ENCODE measurements at places on chromosomes 16 and 17.

GRCh38 chr16:75821117-75821516 is 94.8 kb upstream of the CPHXL start:
- no peaks in the 10 kb centered on the region for H3K27me3 ChIP-seq
- H3K36me3 ChIP-seq, result no peaks in the 10 kb centered on the region
- no peak for DNase-seq
- H3K27ac ChIP-seq, result no peak overlapping the region
- no peaks in the 10 kb centered on the region for H3K4me1 ChIP-seq

DNA sequence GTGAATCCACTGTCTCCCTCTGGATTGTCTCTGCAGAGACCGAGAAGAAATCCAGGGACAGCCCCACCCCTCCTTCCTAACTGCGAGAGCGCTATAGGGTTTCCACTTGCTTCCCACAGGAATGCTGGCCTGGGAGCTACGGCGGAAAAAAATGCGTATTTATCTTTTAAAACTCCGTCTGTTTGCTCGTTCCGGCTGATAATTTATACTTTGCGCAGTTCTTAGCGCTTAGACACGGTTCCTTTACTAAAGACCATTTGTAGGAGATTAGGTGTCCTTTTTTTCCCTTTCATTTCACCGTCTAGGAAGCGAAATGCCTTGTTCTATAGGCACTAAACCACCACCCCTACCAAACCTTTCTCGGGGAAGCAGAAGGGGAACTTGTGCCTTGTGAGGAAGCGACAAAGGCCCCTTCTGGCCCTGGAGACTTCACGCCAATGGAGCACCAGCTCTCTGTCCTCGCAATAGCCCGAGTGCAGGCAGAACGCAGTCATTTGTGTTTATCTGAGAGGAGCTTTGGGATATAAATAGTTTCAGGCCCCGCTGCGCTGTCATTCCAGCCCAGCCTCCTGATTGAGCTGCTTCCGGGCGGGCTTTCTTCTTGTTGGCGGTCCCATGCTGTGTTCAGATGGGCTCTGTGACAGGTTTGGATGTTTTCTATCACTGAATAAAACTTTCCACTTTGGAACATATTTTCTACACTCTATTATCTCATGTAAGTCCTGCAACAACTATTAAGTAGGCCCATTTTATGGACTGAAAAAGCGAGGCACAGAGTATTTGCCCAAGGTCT is 791 bp upstream of the SUPT4H1 start:
- peak; percentile 33 for DNase-seq
- H3K27me3 ChIP-seq, result no peaks in the 10 kb centered on the region
- H3K4me3 ChIP-seq, result peak overlapping the region; percentile 98
- peaks cover 37% of the 10 kb centered on the region for H3K36me3 ChIP-seq
- peaks cover 48% of the 10 kb centered on the region for H3K4me1 ChIP-seq

DNA sequence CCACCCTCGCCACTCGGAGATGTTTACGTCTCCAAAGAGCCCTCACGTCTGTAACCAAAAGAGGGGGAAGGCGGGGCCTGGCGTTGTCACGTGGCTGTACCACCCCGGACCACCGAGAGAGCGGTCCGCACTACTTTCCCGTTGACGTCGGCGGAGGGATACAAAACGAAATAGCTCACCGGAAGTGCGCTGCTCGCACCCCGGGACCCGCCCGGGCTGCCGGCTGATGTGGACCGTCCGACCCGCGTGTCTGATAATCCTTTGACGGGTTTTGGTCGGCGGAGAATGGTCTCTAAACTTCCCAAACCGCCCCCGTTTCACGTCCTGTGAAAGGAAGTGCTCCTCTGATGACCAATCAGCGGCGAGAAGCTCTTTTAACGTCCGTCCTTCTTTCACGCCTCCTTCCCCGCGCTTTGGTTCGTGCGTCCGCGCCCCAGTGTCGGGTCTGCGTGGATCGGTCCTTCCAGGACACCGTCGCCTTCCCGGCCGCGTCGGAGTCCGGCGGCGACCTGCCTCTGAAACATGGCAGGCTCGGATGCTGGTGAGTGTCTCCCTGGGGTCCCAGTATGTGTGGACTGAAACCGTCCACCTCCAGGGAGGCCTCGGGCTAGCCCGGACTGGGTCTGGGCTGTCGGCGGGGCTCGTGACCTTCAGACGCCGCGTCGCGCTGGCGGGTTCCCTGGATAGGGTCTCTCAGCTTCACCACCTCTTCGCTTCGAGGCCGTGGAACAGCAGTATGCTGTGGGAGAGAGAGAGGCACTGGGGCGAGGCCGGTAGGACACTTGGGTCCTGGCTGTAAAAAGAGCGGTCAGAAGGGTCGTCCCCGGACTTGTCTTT is at the start of gene CEP95:
TSS of gene CEP95 (plus strand) at position 402 of the 837 bp plus-strand sequence. CDS start at position 523, 121 bp downstream.
- peaks cover 62% of the 10 kb centered on the region for H3K4me1 ChIP-seq
- H3K27me3 ChIP-seq, result peaks cover 3% of the 10 kb centered on the region
- H3K27ac ChIP-seq, result peak within 1 kb of the TSS; percentile 100

DNA sequence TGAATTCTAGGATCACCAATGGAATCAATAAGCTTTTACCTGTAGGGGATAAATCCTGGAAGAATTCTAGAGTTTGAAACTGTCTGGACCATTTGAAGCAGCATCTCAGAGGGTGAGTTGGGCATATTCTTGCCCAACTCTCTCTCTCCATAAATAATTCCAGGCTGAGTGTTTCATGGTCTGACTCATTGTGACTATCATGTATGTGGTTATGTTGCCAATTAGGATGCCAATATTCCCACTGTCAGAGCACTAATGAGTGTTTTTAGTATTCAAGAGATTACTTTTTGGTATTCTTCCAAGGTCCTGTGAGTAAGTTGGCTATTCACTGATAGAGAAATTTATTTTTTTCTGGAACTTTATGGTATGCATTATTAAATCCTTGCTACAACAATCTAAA is 456.9 kb downstream of the TOX3 start:
- no peaks in the 10 kb centered on the region for H3K36me3 ChIP-seq
- DNase-seq, result no peak
- H3K4me1 ChIP-seq, result no peaks in the 10 kb centered on the region

GRCh38 chr17:64692187-64692586 is 30.1 kb upstream of the SMURF2 start:
- no peaks in the 10 kb centered on the region for H3K27me3 ChIP-seq
- H3K4me3 ChIP-seq, result no peak overlapping the region
- no peaks in the 10 kb centered on the region for H3K36me3 ChIP-seq
- H3K4me1 ChIP-seq, result no peaks in the 10 kb centered on the region
- H3K27ac ChIP-seq, result no peak overlapping the region

- no peaks in the 10 kb centered on the region for H3K4me1 ChIP-seq
- peaks cover 4% of the 10 kb centered on the region for H3K27me3 ChIP-seq
- no peak for DNase-seq
- H3K36me3 ChIP-seq, result no peaks in the 10 kb centered on the region
- no peak overlapping the region for H3K27ac ChIP-seq
- no peak overlapping the region for H3K4me3 ChIP-seq
Measured at GRCh38 chr16:80176114-80176513, 364.7 kb upstream of the DYNLRB2 start.

GRCh38 chr16:2749476-2749875 is 3.0 kb upstream of the SRRM2 start:
- H3K4me1 ChIP-seq, result peaks cover 29% of the 10 kb centered on the region
- no peaks in the 10 kb centered on the region for H3K27me3 ChIP-seq
- H3K36me3 ChIP-seq, result peaks cover 21% of the 10 kb centered on the region
- DNase-seq, result no peak
- no peak overlapping the region for H3K4me3 ChIP-seq
- no peak overlapping the region for H3K27ac ChIP-seq

DNA sequence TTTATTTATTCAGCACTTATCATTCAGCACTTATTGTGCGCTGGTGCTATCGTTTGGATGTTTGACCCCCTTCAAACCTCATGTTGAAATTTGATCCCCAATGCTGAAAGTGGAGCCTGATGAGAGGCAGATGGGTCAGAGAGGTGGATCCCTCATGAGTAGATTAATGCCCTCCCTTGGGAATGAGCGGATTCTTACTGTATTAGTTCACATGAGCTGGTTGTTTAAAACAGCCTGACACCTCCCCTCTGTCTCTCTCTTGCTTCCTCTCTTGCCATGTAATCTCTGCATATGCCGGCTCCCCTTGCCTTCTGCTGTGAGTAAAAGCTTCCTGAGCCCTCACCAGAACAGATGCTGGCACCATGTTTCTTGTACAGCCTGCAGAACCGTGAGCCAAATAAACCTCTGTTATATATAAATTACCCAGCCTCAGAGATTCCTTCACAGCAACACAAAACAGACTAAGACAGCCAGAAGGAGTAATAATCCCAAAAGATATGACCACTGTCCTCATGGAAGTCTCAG is 111.1 kb downstream of the CACNG3 start:
- H3K36me3 ChIP-seq, result no peaks in the 10 kb centered on the region
- no peaks in the 10 kb centered on the region for H3K4me1 ChIP-seq
- no peak for DNase-seq
- peaks cover 18% of the 10 kb centered on the region for H3K27me3 ChIP-seq
- no peak overlapping the region for H3K4me3 ChIP-seq

- H3K27me3 ChIP-seq, result no peaks in the 10 kb centered on the region
- H3K36me3 ChIP-seq, result peaks cover 35% of the 10 kb centered on the region
- H3K27ac ChIP-seq, result peak overlapping the region; percentile 43
- no peak overlapping the region for H3K4me3 ChIP-seq
Measured at GRCh38 chr16:23518435-23518891, 8.2 kb upstream of the GGA2 start.

DNA sequence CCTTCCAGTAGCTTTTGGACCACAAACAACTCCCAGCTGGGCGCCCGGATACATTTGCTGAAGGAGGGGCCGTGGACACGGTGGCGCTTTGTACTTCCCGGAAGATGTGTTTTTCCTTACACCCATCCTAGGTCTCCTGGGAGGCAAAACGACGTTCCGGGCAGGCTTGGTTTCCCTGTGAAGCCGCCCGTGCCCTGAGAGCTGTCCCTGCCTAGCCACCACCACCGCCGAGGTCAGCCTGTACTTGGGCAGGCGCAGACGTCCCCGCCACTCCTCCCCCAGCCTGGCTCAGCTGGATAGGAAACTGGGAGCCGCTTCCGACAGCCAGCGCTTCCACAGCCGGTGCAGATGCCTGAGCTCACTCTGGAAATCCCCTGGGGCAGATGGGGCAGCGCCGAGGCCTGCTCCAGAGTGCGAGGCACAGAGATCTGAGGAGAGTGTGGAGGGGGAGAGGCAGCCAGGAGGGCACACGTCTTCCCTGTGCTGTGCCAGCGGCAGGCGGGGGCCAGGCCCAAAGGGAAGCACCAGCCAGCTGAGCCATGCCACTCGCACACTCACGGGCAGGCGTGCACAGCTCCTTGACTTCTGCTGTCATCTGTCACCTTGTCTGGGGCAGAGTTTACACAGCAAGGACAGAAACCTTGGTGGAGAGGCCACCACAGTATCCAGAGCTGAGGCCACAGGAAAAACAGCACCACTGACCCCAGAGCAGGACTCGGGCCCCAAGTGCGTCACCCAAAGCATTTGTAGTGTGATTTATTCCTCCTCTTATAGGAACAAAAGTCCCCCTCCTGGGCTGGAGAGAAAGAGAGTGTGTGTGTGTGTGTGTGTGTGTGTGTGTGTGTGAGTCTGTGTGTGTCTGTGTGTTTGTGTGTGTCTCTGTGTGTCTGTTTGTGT is 3.0 kb downstream of the RHBDF2 start:
- peak overlapping the region; percentile 54 for H3K27ac ChIP-seq
- peaks cover 73% of the 10 kb centered on the region for H3K4me1 ChIP-seq

DNA sequence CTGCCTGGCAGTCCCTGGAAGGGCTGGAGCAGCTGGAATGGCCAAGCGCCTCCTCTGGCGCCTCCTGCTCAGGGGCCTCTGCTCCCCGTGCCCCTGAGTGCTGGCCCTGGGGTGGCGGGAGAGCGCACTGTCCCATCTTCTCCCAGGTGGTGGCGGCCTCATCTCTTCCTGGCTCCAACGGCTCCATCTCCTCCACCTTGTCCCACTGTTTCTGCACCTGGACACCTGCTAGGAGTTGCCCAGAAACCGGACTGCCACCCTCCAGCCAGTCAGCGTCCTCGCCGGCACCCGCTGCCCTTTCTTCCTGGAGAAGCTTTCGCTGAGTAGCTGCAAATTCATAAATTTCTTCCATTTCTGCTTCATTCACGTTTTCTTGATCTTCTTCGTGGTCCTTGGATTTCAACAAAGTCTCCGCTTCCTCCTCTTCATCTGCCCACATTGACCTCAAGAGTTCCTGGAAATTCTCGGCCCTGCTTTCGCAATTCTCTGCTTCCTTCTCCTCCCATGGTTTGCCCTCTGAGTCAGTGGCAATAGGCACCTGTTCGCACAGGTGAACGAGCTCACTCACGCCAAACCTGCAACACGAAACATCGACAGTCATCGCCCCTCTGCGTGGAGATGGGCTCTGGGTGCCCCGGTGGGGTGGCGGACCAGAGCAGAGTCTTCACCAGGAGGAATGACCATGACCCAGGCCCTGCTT is 13.7 kb upstream of the NLRC3 start:
- H3K4me1 ChIP-seq, result peaks cover 8% of the 10 kb centered on the region
- DNase-seq, result no peak
- no peaks in the 10 kb centered on the region for H3K27me3 ChIP-seq
- no peak overlapping the region for H3K27ac ChIP-seq

GRCh38 chr16:47990676-47991075 is 165.1 kb downstream of the ABCC12 start:
- no peak for DNase-seq
- H3K27me3 ChIP-seq, result peaks cover 1% of the 10 kb centered on the region
- no peaks in the 10 kb centered on the region for H3K36me3 ChIP-seq
- no peaks in the 10 kb centered on the region for H3K4me1 ChIP-seq

DNA sequence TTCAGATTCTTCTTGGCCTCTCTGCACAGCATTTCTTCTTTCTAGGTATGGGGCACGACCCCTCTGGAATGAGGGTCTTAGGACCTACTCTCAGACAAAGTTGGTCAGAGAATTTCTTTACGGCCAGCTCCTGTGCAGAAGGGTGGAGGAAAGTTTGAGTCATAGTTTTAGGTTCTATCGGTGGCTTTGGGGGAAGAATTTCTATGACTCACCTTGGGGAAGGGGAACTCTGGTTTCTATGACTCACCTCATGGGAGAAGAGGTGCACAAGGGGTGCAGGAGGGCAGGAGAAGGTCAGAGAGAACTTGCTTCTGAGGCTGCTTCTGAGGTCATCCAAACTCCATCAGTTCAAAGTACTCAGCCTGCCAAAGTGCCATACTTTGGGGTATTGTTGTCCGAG is 2.5 kb upstream of the ABCC12 start:
- H3K4me1 ChIP-seq, result peaks cover 27% of the 10 kb centered on the region
- DNase-seq, result peak; percentile 53
- H3K27me3 ChIP-seq, result peaks cover 38% of the 10 kb centered on the region
- H3K4me3 ChIP-seq, result peak overlapping the region; percentile 67
- H3K27ac ChIP-seq, result peak overlapping the region; percentile 94

GRCh38 chr16:66596986-66597848 is 7.3 kb upstream of the CMTM3 start:
- H3K27me3 ChIP-seq, result no peaks in the 10 kb centered on the region
- DNase-seq, result no peak
- H3K27ac ChIP-seq, result no peak overlapping the region
- peaks cover 21% of the 10 kb centered on the region for H3K4me1 ChIP-seq
- peak overlapping the region; percentile 1 for H3K4me3 ChIP-seq
- no peaks in the 10 kb centered on the region for H3K36me3 ChIP-seq
